ENCODE measurements at places on chromosomes 2 and 18.

DNA sequence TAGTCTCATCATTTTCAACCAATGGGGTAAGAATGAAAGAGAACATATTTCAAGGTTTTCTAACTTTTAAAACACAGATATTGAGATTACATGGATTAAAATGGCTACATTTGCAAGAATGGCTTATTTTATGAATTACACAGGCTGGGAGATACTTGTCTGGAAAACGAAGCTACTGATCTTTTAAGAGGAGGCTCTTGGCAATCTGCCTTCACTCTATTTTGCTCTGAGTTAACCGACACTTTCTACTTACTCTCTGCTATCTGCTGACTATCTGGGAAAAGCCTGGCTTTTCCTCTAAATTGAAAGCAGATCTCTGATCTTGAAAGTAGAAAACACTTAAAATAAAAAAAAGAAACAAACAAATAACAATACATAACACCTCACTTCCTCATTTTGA is 325.4 kb upstream of the LINC00305 start:
- DNase-seq, result no peak

DNA sequence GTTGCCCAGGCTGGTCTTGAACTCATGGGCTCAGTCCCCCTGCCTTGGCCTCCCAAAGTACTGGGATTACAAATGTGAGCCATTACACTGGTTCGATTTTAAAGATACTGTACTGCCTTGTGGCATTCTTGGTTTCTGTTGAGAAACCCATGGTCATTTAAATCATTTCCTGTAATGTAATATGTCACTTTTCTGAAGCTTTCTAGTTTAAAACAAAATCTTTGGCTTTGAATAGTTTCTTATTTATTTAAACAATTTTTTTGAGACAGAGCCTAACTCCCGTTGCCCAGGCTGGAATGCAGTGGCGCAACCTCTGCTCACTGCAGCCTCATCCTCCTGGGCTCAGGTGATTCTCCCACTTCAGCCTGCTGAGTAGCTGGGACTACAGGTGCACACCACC is 8.9 kb downstream of the ZNF512 start:
- DNase-seq, result peak; percentile 1

- no peak for DNase-seq
Observed at GRCh38 chr2:12212841-12213597, 466.6 kb downstream of the LPIN1 start.

DNA sequence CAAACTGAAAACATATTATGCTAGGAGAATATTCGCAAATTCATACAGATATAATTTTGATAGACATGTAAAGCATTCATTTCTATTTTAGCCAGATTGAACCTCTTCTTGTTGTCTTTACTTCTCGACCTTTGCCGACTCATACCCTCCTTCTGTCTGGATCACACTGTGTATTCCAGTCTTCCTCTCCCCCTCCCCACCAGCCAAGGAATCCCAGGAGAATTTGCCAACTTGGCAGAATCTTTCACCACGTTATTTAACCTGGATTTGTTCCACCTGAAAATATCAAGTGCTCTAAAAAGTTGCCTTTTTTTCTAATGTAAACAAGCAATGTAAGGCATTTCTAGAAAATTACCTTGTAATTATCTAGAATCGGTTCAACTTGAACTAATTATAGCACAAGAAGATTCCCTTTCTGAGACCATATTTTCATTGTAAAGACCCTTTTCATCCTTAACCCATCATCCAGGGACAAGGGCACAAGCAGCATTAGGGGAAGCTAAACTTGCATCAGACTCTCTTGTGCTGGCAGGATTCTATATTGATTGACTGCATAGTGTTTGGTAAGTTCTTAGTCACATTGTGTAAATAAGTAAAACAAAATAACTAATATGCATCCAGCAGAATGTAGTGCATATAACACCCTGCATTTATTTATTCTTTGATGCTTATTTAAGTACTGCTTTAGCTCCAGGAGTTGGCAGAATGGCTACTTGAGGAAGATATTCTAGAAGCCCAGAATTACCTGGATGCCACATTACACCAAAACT is 1328.7 kb upstream of the NXPH2 start:
- DNase-seq, result no peak

- DNase-seq, result peak; percentile 43
Observed at GRCh38 chr18:76610933-76611749, 116.1 kb upstream of the ZNF516 start.
